Activated CD4-positive, alpha-beta memory T cell treated with anti-CD3 and anti-CD28 coated beads for 36 hours (primary cell): ENCODE measurements at places on chromosomes 2 and 18. TPM values are rescaled to one million over a fixed set of nuclear protein-coding genes. Genes with fewer than 3 reads are reported as not detected.

- DNase-seq, result no peak
These were observed 191.2 kb upstream of the TPO start for GRCh38 chr2:1222056-1222455.

- DNase-seq, result no peak
These were observed 99.8 kb downstream of the TDRD15 start for GRCh38 chr2:21223618-21224017.

DNA sequence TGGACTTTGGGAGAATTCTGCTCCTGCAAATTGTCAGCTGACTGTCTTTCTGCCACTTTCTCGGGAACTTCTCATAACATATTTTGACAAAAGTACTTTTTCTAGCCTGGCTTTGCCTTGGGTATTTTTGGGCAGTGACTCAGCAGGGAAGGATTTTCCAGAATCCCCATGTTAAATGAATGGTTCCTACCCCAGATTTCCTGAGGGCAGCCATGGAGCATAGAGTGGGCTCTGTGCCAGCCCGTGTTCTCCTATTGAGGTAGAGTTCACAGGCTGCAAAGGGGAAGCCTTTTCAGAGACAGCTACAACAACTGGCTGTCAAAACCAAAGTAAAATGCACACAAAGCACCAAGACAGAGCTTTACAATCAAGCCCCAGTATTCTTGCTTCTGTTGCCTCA is 59.8 kb downstream of the BMP10 start:
- no peak for DNase-seq

GRCh38 chr2:60359569-60359968 is 193.9 kb downstream of the BCL11A start:
- DNase-seq, result no peak

DNA sequence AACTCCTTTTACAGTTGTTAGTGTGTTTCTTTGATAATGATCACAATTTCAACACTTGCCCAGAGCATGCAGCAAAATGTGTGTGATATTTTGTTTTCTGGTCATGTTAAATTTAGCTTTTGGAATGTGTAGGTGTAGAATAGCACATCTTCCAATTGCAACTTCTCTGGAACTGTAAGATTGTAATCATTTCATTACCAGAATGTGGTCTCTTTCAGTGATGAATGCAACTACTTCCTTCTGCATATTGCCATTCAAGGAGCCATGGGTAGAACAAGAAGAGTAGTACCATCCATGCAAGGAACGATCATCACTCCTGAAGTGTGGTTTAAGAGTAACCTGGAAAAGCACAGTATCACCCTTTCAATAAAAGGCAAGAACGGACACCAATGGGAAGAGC is 548.8 kb upstream of the ZNF804A start:
- DNase-seq, result no peak

- no peak for DNase-seq
These were observed 13.7 kb downstream of the INO80C start for GRCh38 chr18:35484034-35484433.

- no peak for DNase-seq
These were observed 21.8 kb upstream of the IL1R1 start for GRCh38 chr2:102120701-102121159.

- DNase-seq, result no peak
These were observed 23.0 kb upstream of the TMEM200C start for GRCh38 chr18:5918205-5918858.

Gene PLEK
- total RNA-seq, result 6.9 TPM

- DNase-seq, result no peak
These were observed 744.3 kb downstream of the RNF144A start for GRCh38 chr2:7661502-7661901.

- no peak for DNase-seq
These were observed 181.2 kb downstream of the EPHA4 start for GRCh38 chr2:221390878-221391277.

Gene ZC3H6
- total RNA-seq, result 14.4 TPM

Gene TTN
- 1.2 TPM for total RNA-seq
